Chondrocyte (in vitro differentiated cells): ENCODE measurements at places on chromosomes 2 and 18. TPM values are rescaled to one million over a fixed set of nuclear protein-coding genes. Genes with fewer than 3 reads are reported as not detected.

The ATP6V1B1 gene
- 3.7 to 5.0 TPM (median 3.9 TPM) in 3 replicates for total RNA-seq

The UXS1 gene
- total RNA-seq, result 19.7 to 36.6 TPM (median 21.1 TPM) in 3 replicates

- peaks cover 30% of the 10 kb centered on the region for H3K4me1 ChIP-seq
- no peaks in the 10 kb centered on the region for H3K36me3 ChIP-seq
- no peak overlapping the region for H3K4me3 ChIP-seq
- DNase-seq, result no peak
- no peak overlapping the region for H3K27ac ChIP-seq
Observed at GRCh38 chr2:109517118-109517889, 96.5 kb downstream of the SEPTIN10 start.

- no peak overlapping the region for H3K4me3 ChIP-seq
- no peak overlapping the region for H3K27ac ChIP-seq
- no peak for DNase-seq
- peaks cover 12% of the 10 kb centered on the region for H3K27me3 ChIP-seq
- no peaks in the 10 kb centered on the region for H3K4me1 ChIP-seq
Observed at GRCh38 chr2:239903210-239903609, 121.9 kb downstream of the NDUFA10 start.

GRCh38 chr2:194616334-194616733 is 1040.7 kb upstream of the SLC39A10 start:
- no peaks in the 10 kb centered on the region for H3K36me3 ChIP-seq
- no peaks in the 10 kb centered on the region for H3K27me3 ChIP-seq
- no peaks in the 10 kb centered on the region for H3K4me1 ChIP-seq
- no peak overlapping the region for H3K4me3 ChIP-seq
- no peak for DNase-seq

GRCh38 chr18:45656194-45656770 is 41.0 kb downstream of the SLC14A2 start:
- H3K27me3 ChIP-seq, result peaks cover 2% of the 10 kb centered on the region
- DNase-seq, result no peak
- no peak overlapping the region for H3K27ac ChIP-seq
- H3K4me3 ChIP-seq, result no peak overlapping the region

DNA sequence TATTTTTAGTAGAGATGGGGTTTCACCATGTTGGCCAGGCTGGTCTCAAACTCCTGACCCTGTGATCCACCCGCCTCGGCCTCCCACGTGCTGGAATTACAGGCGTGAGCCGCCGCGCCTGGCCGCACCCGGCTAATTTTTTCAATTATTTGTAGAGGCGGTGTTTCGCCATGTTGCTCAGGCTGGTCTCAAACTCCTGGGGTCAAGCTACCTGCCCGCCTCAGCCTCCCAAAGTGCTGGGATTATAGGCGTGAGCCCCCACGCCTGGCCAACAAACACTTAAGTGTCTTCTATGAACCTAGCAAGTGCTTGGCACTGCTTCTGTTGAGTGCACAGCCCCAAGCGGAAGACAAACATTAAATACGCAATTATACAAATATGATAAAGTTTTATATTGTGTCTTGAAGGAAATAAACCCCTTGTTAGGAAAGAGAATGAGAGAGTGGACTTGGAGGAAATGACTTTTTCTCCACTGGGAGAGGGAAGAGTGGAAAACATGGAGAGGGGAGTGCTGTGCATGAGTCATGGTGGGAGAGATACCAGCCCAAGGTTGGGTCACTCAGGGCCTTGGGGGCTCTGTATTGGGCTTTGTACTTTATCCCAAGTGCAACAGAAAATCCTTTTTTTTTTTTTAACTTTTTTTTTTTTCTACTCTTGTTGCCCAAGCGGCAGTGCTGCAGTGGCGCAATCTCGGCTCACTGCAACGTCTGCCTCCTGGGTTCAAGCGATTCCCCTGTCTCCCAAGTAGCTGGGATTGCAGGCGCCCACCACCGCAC is 41.4 kb upstream of the ACTR2 start:
- H3K27ac ChIP-seq, result no peak overlapping the region
- peaks cover 3% of the 10 kb centered on the region for H3K27me3 ChIP-seq
- H3K4me3 ChIP-seq, result no peak overlapping the region
- DNase-seq, result no peak
- H3K4me1 ChIP-seq, result peaks cover 12% of the 10 kb centered on the region
- H3K36me3 ChIP-seq, result peaks cover 2% of the 10 kb centered on the region

GRCh38 chr2:141021109-141021508 is 1109.7 kb downstream of the LRP1B start:
- no peak overlapping the region for H3K4me3 ChIP-seq
- DNase-seq, result no peak
- H3K4me1 ChIP-seq, result peaks cover 18% of the 10 kb centered on the region
- H3K27me3 ChIP-seq, result no peaks in the 10 kb centered on the region

DNA sequence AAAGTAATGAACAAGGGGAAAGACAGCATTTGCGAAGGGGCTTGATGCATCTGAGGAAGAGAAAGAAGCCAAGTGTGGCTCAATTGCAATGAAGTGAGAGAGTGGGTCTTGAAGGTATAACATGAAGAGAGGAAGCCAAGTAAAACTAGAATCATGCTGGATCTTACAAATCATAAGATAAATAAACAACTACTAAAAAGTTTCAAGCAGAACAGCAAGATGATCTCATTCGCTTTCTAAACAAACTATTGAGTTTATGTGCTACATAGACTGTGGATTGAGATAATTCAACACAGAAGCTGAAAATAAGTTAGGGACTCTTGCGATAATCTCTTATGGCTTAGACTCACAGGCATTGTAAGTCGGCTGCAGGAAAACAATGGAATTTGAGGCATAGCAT is 1310.5 kb upstream of the NRXN1 start:
- DNase-seq, result no peak
- no peak overlapping the region for H3K27ac ChIP-seq
- H3K36me3 ChIP-seq, result no peaks in the 10 kb centered on the region
- H3K4me1 ChIP-seq, result no peaks in the 10 kb centered on the region
- H3K4me3 ChIP-seq, result no peak overlapping the region

- DNase-seq, result peak; percentile 82
- peak within 1 kb of the TSS; percentile 92 for H3K4me3 ChIP-seq
- peaks cover 30% of the 10 kb centered on the region for H3K4me1 ChIP-seq
- peaks cover 6% of the 10 kb centered on the region for H3K36me3 ChIP-seq
- no peaks in the 10 kb centered on the region for H3K27me3 ChIP-seq
Observed at GRCh38 chr2:241149925-241150659, at the start of gene PPP1R7. TSS of gene PPP1R7 (plus strand) at chr2:241150467. CDS start at chr2:241150496, 29 bp downstream.
